CD8-positive, alpha-beta memory T cell (primary cell): ENCODE measurements at places on chromosomes 3 and 15. TPM values are rescaled to one million over a fixed set of nuclear protein-coding genes. Genes with fewer than 3 reads are reported as not detected.

The GPR160 gene
- polyA plus RNA-seq = 6.2 TPM

The ZNF860 gene
- polyA plus RNA-seq = not detected

The CD96 gene
- 262 TPM for polyA plus RNA-seq

The RASL12 gene
- not detected for polyA plus RNA-seq

The GRAMD1C gene
- 0.68 TPM for polyA plus RNA-seq

The CFAP100 gene
- polyA plus RNA-seq = not detected

The GRAMD2A gene
- polyA plus RNA-seq = not detected

The ALPK3 gene
- 0.03 TPM for polyA plus RNA-seq

The P3H2 gene
- not detected for polyA plus RNA-seq

The RNF123 gene
- polyA plus RNA-seq = 20.7 TPM

The GRM2 gene
- 0.10 TPM for polyA plus RNA-seq

The MASP1 gene
- not detected for polyA plus RNA-seq

The SLITRK3 gene
- polyA plus RNA-seq = not detected

The REC114 gene
- polyA plus RNA-seq = not detected

The ZNF80 gene
- 0.67 TPM for polyA plus RNA-seq

The ZNF774 gene
- polyA plus RNA-seq = not detected

The ARHGEF26 gene
- polyA plus RNA-seq = 0.08 TPM

The MAP3K13 gene
- 41.0 TPM for polyA plus RNA-seq

The LDHAL6B gene
- not detected for polyA plus RNA-seq

The SLC27A2 gene
- 3.0 TPM for polyA plus RNA-seq

The LARP6 gene
- 0.05 TPM for polyA plus RNA-seq

The IL17RD gene
- polyA plus RNA-seq = not detected

The RBPMS2 gene
- polyA plus RNA-seq = not detected

The MAP6D1 gene
- 3.6 TPM for polyA plus RNA-seq

The ADCY5 gene
- polyA plus RNA-seq = 0.02 TPM

The NAA50 gene
- 77.7 TPM for polyA plus RNA-seq

The SAMMSON gene
- polyA plus RNA-seq = not detected

The CFAP92 gene
- polyA plus RNA-seq = 0.24 TPM

The HRG gene
- not detected for polyA plus RNA-seq

The FMN1 gene
- 0.09 TPM for polyA plus RNA-seq

The TRPM1 gene
- polyA plus RNA-seq = 0.03 TPM

The HCN4 gene
- not detected for polyA plus RNA-seq

The CHST2 gene
- 6.2 TPM for polyA plus RNA-seq

The SLC28A2 gene
- polyA plus RNA-seq = not detected

The GREM1 gene
- polyA plus RNA-seq = not detected

The BFSP2 gene
- polyA plus RNA-seq = 0.82 TPM

The C3orf70 gene
- not detected for polyA plus RNA-seq

The LNP1 gene
- polyA plus RNA-seq = 0.71 TPM
